Dorsolateral prefrontal cortex (tissue), 122 donors: ENCODE measurements at places on chromosomes 5 and 9. TPM values are rescaled to one million over a fixed set of nuclear protein-coding genes. Genes with fewer than 3 reads are reported as not detected.

CDH9 gene
- total RNA-seq, result 47.6 TPM

FCN2 gene
- not detected for total RNA-seq

MAMDC2 gene
- 3.2 TPM for total RNA-seq

ZNF484 gene
- 23.5 TPM for total RNA-seq

GIN1 gene
- total RNA-seq, result 14.8 TPM

GADD45G gene
- total RNA-seq, result 8.1 TPM

IL11RA gene
- total RNA-seq, result 37.4 TPM

IL5 gene
- not detected for total RNA-seq

SPATA31D4 gene
- total RNA-seq, result not detected

MTRR gene
- 69.3 TPM for total RNA-seq

SREK1IP1 gene
- total RNA-seq, result 15.1 TPM

LRRC19 gene
- not detected for total RNA-seq

CTSV gene
- total RNA-seq, result 0.46 TPM

PCDHGA3 gene
- total RNA-seq, result 12.3 TPM

MPDZ gene
- total RNA-seq, result 85.5 TPM

FCHO2 gene
- 35.8 TPM for total RNA-seq

SVEP1 gene
- total RNA-seq, result 15.9 TPM

HRCT1 gene
- 4.7 TPM for total RNA-seq

CAPSL gene
- total RNA-seq, result 0.57 TPM

TOR2A gene
- total RNA-seq, result 9.1 TPM

CCNO gene
- 5.4 TPM for total RNA-seq

MTAP gene
- 19.1 TPM for total RNA-seq

RHOBTB3 gene
- 131 TPM for total RNA-seq

CDK9 gene
- 120 TPM for total RNA-seq

RANBP3L gene
- total RNA-seq, result 62.6 TPM

BNC2 gene
- total RNA-seq, result 3.0 TPM

OSMR gene
- 27.8 TPM for total RNA-seq

MEIKIN gene
- total RNA-seq, result not detected

CCNJL gene
- total RNA-seq, result 3.1 TPM

KIF4B gene
- total RNA-seq, result 0.64 TPM

DIPK1B gene
- 44.6 TPM for total RNA-seq

NPR3 gene
- 1.2 TPM for total RNA-seq

ACOT12 gene
- 0.72 TPM for total RNA-seq

GMCL2 gene
- total RNA-seq, result not detected

SOHLH1 gene
- 29.3 TPM for total RNA-seq

GRXCR2 gene
- not detected for total RNA-seq

SLC6A7 gene
- total RNA-seq, result 58.9 TPM

ZNF79 gene
- 9.4 TPM for total RNA-seq

WNT8A gene
- total RNA-seq, result not detected

KIAA0825 gene
- 8.2 TPM for total RNA-seq

ZNF300 gene
- total RNA-seq, result 1.6 TPM

TMEM232 gene
- 22.7 TPM for total RNA-seq

WDR38 gene
- not detected for total RNA-seq

FOXD4L5 gene
- 2.3 TPM for total RNA-seq

GLRA1 gene
- 1.6 TPM for total RNA-seq

ADGRV1 gene
- total RNA-seq, result 154 TPM

PCDHGB2 gene
- 11.3 TPM for total RNA-seq

FSTL4 gene
- 33.5 TPM for total RNA-seq

SLC28A3 gene
- total RNA-seq, result not detected

HCN1 gene
- total RNA-seq, result 38.9 TPM

ENTPD8 gene
- total RNA-seq, result not detected
